ENCODE measurements at places on chromosomes 1 and 21. TPM values are rescaled to one million over a fixed set of nuclear protein-coding genes. Genes with fewer than 3 reads are reported as not detected.

RNF187 gene
- 82.5 TPM for total RNA-seq

TRIM67 gene
- not detected for total RNA-seq

FAM163A gene
- not detected for total RNA-seq

AMY1B gene
- not detected for total RNA-seq

PLD5 gene
- total RNA-seq, result not detected

DTL gene
- total RNA-seq, result 1.6 TPM

IL12RB2 gene
- 4.3 TPM for total RNA-seq

Data from thyroid gland (tissue), 4 donors.